Motor neuron (in vitro differentiated cells): ENCODE measurements at places on chromosomes 7 and 10. TPM values are rescaled to one million over a fixed set of nuclear protein-coding genes. Genes with fewer than 3 reads are reported as not detected.
A peak's percentile ranks its signal among the peaks of the same experiment; 100 is the strongest.

The ETV1 gene
- 17.1 and 22.8 TPM in 2 replicates for total RNA-seq

The DTX2 gene
- 13.8 and 18.8 TPM in 2 replicates for total RNA-seq

The FAM237B gene
- total RNA-seq = 0.05 TPM in 1 of 2 replicates, not detected in the other

The AGR3 gene
- not detected in 2 replicates for total RNA-seq

- ATAC-seq = no peak
These were observed 241.7 kb downstream of the TMEM26 start for GRCh38 chr10:61211468-61211867.

DNA sequence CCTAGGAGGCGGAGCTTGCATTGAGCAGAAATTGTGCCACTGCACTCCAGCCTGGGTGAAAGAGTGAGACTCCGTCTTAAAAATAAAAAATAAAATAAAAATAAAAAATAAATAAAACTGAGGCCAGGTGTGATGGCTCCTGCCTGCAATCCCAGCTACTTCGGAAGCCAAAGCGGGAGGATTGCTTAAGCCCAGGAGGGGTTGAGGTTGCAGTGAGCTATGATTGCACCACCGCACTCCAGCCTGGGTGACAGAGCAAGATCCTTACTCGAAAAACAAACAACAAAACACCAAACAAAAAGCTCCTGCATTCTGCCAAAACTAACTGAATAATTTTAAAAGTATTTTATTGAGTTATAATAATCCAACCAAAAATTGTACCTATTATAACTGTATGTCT is 36.2 kb downstream of the AGAP4 start:
- ATAC-seq = no peak

- ATAC-seq = peak; percentile 77
These were observed 107.2 kb upstream of the TCF7L2 start for GRCh38 chr10:112842832-112843360.
